Common myeloid progenitor, CD34-positive (primary cell): ENCODE measurements at places on chromosomes 7 and 10.
A peak's percentile ranks its signal among the peaks of the same experiment; 100 is the strongest.

GRCh38 chr10:104416851-104417250, 63.2 kb downstream of the CFAP58 start:
- H3K27ac ChIP-seq = no peak overlapping the region
- DNase-seq = no peak
- H3K4me1 ChIP-seq = peaks cover 11% of the 10 kb centered on the region
- no peaks in the 10 kb centered on the region for H3K27me3 ChIP-seq
- no peak overlapping the region for H3K4me3 ChIP-seq

- H3K27ac ChIP-seq = no peak overlapping the region
- no peak for DNase-seq
- no peaks in the 10 kb centered on the region for H3K27me3 ChIP-seq
- H3K4me1 ChIP-seq = no peaks in the 10 kb centered on the region
- H3K4me3 ChIP-seq = no peak overlapping the region
Observed at GRCh38 chr7:73970801-73971229, 57.2 kb upstream of the ELN start.

GRCh38 chr7:35985126-35985754, 167.8 kb upstream of the EEPD1 start:
- no peak overlapping the region for H3K4me3 ChIP-seq
- DNase-seq = peak; percentile 80
- no peaks in the 10 kb centered on the region for H3K36me3 ChIP-seq
- no peaks in the 10 kb centered on the region for H3K27me3 ChIP-seq

GRCh38 chr10:131749767-131750142, 151.1 kb upstream of the PPP2R2D start:
- no peaks in the 10 kb centered on the region for H3K27me3 ChIP-seq
- no peak overlapping the region for H3K4me3 ChIP-seq
- no peak overlapping the region for H3K27ac ChIP-seq
- H3K36me3 ChIP-seq = no peaks in the 10 kb centered on the region
- peaks cover 18% of the 10 kb centered on the region for H3K4me1 ChIP-seq

DNA sequence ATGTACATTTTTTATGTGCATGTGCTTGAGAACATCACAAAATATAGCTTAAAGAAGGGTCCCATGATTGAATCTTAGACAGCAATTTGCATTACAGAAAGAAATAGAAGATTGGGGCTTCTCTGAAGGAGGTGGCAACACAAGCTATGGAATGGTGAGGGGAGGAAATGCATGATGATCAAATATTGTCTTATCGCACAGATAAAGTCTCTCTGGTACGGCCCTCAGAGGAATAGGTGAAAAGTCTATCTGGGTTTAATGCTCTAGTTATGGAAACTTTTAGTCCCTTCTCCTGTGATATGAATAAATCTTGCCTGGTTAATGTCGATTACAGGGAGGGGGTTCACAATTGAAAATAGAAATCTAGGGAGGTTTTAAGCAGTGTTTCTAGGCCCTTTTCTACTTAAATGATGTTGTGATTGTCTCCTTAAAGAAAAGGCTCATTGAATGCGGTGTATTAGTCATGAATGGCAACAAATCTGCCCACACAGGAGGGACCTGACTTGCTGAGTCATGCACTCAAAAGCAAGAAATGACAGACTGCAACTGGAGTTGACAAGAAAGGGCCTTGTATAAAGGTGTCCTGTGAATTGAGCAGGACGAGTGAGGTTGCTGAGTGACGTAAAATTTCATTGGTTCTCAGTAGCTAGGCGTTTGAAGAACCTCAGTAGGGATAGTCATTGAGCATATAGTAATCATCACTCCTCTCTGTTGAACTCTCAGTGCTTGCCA, 133.4 kb upstream of the CSTF2T start:
- no peaks in the 10 kb centered on the region for H3K36me3 ChIP-seq
- H3K27me3 ChIP-seq = no peaks in the 10 kb centered on the region
- no peaks in the 10 kb centered on the region for H3K4me1 ChIP-seq
- peak; percentile 91 for DNase-seq
- H3K27ac ChIP-seq = no peak overlapping the region
- no peak overlapping the region for H3K4me3 ChIP-seq

DNA sequence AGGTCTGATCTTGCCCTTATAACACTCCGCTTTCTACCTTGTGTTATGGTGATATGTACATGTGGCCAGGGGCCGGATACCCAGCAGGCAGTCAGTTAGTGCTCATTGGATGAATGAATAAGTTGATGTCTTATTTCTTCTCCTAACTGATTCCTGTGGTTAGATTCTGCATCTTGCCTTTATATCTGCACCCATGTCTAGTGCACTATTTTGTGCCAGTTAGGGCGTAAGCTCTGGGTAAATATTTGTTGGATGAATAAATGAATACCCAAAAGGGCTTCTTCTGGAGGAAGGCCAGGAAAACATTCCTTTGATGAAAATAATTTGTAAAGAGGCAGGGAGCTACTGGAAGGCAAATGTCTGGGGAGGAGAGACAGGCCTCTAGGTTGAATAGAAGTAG, 148.2 kb downstream of the CHN2 start:
- no peak for DNase-seq
- peak overlapping the region; percentile 71 for H3K27ac ChIP-seq
- no peaks in the 10 kb centered on the region for H3K36me3 ChIP-seq
- H3K27me3 ChIP-seq = no peaks in the 10 kb centered on the region

- no peak for DNase-seq
- no peak overlapping the region for H3K4me3 ChIP-seq
- H3K27me3 ChIP-seq = no peaks in the 10 kb centered on the region
Observed at GRCh38 chr7:36686499-36686898, 37.8 kb downstream of the AOAH start.

DNA sequence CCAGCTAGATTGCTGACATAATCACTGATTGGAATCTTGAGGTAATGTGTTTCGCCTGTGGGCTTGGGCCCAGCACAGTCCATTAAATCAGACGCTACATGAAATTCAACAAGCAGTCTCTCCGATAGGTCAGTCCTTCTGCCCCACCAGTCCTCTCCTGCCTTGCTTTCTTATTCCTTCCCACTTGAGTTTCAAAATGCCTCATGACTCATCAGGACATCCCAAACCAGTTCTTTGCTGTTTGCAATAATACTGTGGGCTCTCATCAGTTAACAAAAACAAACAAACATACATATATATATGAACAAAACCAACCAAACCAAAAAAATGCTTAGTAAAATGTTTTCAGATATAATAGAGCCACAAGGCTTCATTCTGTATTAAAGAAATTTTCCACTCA, 599.0 kb downstream of the SORCS1 start:
- H3K4me1 ChIP-seq = no peaks in the 10 kb centered on the region
- no peaks in the 10 kb centered on the region for H3K36me3 ChIP-seq
- H3K27ac ChIP-seq = no peak overlapping the region
- H3K4me3 ChIP-seq = no peak overlapping the region
- H3K27me3 ChIP-seq = no peaks in the 10 kb centered on the region

DNA sequence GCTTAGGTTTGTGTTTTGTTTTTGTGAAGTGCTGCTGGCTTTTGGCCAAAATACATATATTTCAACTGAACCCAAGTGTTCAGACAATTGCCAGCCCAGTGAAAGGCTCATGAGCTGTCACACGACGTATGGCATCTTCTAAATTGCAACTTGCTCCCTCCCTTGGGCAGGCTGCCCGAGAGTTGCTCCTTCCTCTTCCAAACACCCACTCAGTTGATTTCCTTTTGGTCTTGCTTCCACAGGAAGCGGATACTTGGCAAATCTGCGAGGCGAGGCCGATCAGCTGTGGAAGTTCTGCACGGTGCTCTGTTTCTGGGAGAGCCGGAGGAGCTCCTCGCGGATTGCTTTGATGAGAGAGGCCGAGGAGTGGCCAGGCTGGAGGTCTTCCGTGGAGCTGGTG, 39.6 kb upstream of the ATP6V0A4 start:
- peaks cover 17% of the 10 kb centered on the region for H3K36me3 ChIP-seq
- no peak for DNase-seq
- no peak overlapping the region for H3K27ac ChIP-seq
- peaks cover 6% of the 10 kb centered on the region for H3K4me1 ChIP-seq
- no peak overlapping the region for H3K4me3 ChIP-seq

DNA sequence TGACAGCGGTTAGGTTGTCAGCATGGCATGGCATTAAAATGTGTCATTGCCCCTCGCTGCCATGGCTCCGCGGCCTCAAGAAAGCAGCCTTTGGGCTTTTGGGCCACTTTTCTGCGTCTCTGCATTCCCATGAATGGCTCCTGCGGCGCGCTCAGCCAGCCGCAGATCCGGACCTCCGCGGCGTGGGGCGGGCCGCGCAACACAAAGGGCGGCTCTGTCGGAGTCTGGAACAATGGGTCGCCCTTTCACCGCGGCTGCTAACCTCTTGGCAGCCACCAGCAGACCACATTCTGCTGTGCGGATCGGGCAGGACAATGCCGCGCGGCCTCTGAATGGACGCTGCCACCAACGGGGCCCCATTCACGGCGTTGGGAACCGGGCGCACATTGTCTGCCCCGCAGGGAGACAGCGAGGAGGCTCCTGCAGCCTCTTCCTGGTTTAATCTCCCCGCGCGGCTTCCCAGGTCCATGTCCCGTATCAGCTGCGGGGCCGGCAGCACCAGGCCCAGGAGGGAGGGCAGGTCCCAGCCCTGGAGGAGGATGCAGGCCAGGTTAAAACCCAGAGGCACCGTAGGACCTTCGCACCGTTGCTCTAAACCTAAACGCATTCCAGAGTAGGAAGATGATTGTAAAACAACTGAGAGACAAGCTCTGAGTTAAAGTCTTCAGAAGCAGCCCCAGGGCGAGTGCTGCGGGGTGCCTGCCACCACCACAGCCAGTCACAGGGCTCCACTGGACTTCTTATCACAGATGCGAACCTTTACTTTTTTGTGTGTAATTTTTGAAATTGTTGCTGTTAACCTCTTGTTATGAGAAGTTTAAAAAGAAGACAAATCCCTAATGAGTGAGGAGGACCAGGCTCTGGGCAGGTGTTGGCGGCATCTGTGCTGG, 71.6 kb downstream of the NKX6-2 start:
- H3K27ac ChIP-seq = no peak overlapping the region
- no peak for DNase-seq
- no peak overlapping the region for H3K4me3 ChIP-seq
- H3K27me3 ChIP-seq = no peaks in the 10 kb centered on the region
- peaks cover 47% of the 10 kb centered on the region for H3K36me3 ChIP-seq

- no peak overlapping the region for H3K27ac ChIP-seq
- H3K27me3 ChIP-seq = no peaks in the 10 kb centered on the region
- no peak for DNase-seq
- H3K4me3 ChIP-seq = no peak overlapping the region
- H3K36me3 ChIP-seq = no peaks in the 10 kb centered on the region
Observed at GRCh38 chr7:79653136-79653631, 199.7 kb upstream of the MAGI2 start.

DNA sequence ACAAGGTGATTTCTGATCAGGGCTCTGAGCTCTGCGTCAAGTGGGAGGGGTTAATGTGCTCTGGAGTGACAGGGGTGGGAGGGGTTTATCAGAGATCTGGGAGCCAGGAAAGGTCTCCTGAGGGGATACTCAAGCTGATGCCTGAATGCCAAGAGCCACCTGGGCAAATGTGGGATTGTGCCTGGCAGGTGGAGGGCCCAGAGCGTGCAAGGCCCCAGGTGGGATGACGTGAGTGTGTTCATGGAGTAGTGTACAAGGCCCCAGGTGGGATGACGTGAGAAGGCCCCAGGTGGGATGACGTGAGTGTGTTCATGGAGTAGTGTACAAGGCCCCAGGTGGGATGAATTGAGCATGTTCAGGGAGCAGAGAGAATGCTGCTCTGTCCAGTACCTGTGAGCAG, 610.3 kb downstream of the PTPRN2 start:
- no peaks in the 10 kb centered on the region for H3K27me3 ChIP-seq
- DNase-seq = no peak
- H3K4me1 ChIP-seq = no peaks in the 10 kb centered on the region
- H3K4me3 ChIP-seq = no peak overlapping the region
